ENCODE measurements at places on chromosomes 6 and 20.

GRCh38 chr20:20732641-20733040 is 20.2 kb upstream of the RALGAPA2 start:
- no peak for DNase-seq

DNA sequence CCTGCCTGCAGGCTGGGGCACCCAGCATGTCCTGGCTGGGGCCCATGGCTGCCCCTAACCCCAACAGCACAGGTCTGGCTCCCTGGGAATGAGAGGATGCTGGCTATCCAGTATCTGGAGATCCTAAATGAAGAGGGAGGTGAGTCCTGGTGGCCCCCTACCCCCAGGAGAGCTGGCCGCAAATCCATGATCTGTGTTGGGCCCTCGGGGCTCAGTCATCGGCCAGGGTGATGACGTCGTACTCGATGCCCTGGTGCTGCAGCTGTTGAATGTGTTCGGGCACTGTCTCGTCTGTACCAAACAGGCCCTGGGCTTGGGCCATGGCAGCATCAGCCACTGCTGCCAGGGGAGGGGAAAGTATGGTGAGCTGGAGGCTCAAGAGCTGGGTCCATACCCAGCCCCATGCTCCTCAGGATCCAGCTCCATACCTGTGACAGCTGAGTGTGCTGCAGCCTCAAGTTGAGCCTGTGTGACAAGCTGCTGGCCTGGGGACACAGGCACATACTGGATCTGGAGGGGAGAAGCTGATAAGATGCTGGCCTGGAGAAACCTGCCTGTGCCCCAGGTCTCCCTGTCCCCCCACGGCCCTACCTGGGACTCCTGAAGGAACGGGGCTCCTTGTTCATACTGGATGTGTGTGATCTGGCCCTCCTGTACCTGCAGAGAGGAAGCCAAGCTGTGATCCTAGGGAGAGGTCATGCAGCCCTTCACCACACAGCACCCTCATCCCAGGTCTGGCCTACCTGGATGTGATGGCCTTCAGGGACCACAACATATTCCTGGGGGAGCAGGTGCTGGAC is 14.5 kb downstream of the PCIF1 start:
- no peak for DNase-seq

DNA sequence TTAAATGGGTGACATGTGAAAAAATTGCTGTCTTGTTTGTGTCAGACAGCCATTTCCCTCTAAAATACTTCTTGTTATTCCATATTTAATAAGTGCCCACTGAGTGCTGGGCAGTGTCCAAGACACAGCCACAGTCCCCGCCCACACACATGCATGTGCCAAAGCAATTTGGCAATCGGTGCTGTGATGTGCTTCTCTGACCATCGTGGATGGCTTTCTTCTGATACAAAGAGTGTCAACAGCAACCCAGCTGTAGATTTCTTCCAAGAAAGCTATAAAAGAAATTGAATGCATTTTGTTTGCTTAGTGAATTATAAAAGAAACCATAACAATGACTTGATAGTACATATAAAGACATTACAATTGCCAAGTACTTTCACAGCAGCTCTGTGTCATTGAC is 140.5 kb upstream of the ATXN1 start:
- no peak for DNase-seq

GRCh38 chr6:22828179-22829062 is 259.1 kb downstream of the HDGFL1 start:
- DNase-seq, result no peak

- no peak for DNase-seq
These were observed 678.6 kb upstream of the CITED2 start for GRCh38 chr6:140052736-140053729.

- no peak for DNase-seq
These were observed 31.8 kb downstream of the ABRACL start for GRCh38 chr6:139060332-139060731.

- DNase-seq, result no peak
These were observed 3.1 kb downstream of the C6orf89 start for GRCh38 chr6:36888654-36889481.

- DNase-seq, result no peak
These were observed 27.4 kb upstream of the SCRT2 start for GRCh38 chr20:703006-703405.

DNA sequence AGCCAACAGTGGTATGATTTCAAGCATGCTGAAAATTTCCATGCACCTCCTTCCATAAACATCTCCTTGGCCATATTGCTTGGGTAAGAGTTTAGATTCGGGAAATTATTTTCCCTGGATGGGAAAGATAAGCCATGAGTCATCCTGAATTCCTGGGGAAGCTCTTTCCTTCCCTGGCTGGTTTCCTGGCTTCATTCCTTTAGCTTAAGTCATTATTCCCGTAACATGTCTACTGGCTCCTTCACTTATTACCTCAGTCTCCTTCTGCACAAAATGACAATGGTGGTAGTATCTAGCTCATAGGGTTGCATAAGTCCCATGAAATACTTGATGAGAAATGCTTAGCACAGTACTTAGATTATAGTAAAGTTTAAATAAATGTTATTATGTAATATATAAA is 27.6 kb downstream of the TINAG start:
- peak; percentile 0 for DNase-seq

GRCh38 chr6:72061286-72061685 is 174.9 kb downstream of the RIMS1 start:
- no peak for DNase-seq

GRCh38 chr6:2916158-2916925 is 13.2 kb upstream of the SERPINB9 start:
- DNase-seq, result no peak

DNA sequence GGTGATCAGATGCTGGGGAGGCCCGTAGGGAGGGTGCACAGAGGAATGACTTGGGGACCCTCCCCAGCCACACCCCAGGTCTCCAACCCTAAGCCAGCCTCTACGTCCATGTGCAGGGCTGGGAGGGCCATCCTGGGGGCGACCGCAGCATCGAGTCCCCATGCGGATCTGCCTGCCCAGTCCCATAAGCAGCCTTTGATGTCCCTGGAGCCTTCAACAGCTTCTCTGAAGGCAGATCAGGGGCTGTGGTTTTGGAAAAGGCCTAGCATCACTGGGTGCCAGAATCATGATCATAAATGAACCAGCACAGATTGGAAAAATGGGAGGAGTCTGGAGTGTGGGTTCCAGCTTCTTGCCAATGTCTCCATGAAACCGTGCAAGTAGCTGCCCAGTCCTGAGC is 22.9 kb downstream of the TOX2 start:
- DNase-seq, result no peak

Data from NT2/D1 (cell line).